ENCODE measurements at places on chromosomes 3 and 15.

DNA sequence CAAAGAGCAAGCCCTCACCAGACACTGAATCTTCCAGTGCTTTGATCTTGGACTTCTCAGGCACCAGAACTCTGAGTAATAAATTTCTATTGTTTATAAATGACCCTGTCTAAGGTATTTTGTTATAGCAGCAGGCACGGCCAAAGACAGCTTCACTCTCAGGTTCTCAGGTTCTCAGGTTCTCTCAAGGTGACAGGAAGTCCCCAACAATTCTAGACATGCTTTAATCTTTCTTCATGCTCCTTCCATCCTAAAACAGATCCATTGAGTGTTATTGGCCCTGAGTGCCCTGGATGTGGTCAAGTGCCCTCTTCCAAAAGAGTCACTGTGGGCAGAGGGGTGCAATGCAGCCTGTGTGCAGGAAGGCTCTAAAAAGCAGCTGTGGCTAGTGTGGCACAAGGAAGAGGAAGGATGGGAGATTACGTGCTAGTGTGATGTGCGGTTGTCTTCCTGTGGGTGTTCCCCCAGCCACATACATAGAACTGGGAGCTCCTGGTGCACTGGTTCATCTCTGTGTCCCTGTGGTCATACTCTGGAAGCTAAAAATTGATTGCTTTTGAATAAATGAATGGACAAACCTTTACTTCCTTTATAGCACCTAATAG lies 11.0 kb upstream of the RAB7A start:
- DNase-seq: no peak

DNA sequence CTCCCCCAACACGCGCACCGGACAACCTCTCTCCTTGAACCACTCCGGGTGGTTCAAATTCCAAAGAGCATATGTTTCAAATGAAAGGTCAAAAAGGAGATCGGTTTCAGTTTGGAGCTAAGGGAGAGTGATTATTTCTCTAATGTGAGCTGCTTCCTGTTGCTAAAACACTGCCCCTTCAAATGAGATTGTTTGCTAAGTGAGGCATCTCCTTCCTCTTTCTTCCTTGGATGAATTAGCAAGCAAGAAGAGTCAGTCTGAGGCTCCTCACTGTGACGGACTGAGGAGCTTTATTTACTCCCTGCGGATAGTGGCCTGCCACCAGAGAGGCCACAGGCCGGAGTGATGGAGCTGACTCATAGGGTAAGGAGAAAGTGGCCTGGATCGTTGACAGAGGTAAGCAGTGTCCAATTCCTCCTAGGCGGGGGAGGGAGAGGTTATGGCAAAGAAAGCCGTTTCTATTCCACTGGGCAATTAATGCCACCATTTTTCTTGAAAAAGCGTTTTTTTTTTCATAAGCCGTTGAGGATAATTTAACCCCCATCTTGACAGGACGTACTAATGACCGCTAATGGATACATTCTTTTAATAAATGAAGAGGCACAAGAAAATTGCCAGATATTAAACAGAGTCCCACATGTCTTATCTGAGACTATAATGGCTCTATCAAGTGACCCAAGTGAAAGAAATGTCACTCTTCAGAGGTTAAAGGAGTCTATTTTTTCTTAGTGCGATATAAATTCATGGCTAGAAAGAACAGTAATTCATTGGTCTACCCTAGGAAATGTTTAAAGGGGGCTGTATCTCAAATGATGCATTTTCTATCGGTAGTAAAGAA lies 167.0 kb upstream of the ANKRD28 start:
- DNase-seq: no peak

- no peak for DNase-seq
Observed at GRCh38 chr3:188274249-188274915, 120.4 kb downstream of the LPP start.

DNA sequence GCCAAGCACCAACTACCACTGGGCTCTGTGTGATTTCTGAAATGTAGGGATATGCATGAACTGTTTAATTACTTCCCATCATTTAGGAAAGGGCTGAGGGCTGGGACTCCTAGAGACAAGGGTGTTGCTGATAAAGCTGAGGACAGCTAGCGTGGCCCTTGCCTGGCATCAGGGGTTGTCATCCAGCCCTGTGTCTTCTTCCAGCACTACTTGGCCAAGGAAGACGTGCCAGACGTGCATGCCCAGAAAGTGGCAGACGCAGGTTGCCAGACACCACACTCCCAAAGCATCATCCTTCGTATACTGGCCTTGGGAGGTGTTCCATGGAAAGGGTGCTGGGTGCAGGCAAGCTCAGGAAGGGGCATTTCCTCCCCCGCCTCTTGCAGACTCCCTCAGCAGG lies 64.8 kb downstream of the LRIG1 start:
- DNase-seq: no peak

GRCh38 chr3:136675150-136675858 lies 76.9 kb downstream of the STAG1 start:
- DNase-seq: no peak

DNA sequence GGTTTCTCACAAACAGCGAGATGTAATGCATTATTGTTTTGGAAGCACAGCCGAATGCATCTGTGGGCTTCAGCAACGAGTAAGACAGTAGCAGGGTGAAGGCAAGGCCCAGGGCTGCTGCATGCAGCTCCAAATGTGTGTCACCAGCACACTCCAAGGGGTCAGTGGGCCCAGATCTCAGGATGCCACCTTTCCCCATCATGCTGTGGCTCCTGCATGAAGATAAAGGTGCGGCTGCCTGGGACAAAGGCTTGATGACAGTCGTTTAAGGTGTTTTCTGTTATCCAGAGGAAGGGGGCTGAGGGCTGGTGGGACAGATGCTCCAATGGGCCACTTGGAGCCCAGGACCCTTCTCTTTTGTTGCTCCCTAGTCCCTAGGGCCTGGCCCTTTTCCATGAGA lies 13.2 kb downstream of the C3orf22 start:
- DNase-seq: no peak

- no peak for DNase-seq
Observed at GRCh38 chr3:124147946-124148345, 156.0 kb upstream of the ROPN1 start.

- no peak for DNase-seq
Observed at GRCh38 chr15:39622660-39623516, 42.0 kb downstream of the THBS1 start.

GRCh38 chr3:61134532-61134931 lies 116.7 kb downstream of the FHIT start:
- no peak for DNase-seq

DNA sequence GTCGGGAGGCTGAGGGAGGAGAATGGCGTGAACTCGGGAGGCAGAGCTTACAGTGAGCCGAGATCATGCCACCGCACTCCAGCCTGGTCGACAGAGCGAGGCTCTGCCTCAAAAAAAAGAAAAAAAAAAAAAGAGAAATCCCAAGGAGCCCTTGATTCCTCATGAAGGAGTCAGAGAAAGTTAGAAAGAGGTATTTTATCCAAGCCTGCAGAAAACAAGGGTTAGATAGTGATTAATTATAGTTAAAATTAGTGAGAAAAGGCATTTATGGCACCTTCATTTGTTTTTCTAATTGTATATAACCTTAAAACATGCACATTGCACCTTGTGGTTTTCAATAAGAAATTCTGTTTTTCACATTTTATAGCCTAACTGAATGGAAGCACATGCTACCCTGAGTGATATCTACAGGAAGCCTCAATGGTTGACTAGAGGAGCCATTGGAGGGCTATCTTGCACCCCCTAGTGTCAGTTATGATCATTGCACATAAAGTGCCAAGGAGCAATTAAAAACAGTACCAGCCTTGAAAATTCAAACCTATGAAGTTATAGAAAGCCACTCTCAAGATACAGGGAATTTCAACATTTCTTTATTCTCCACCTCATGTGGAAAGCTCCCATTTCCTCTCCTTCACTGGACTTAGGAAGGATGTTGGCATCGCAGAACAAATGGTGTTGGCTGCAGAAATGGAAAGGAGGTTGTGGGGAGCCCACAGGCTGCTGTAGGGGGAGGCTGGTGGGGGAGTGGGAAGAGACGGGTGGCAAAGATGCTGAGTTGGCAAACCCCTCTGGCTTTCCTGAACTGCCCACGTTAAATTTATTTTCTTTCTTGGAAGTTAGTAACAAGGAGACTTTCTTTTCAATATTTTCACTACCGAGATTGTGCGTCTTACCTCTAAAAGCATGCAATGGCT lies 48.5 kb downstream of the ITGA11 start:
- DNase-seq: peak; percentile 13
